ENCODE measurements at places on chromosomes 16 and 17. TPM values are rescaled to one million over a fixed set of nuclear protein-coding genes. Genes with fewer than 3 reads are reported as not detected.

CLEC10A gene
- total RNA-seq = 10.6 TPM

DNA sequence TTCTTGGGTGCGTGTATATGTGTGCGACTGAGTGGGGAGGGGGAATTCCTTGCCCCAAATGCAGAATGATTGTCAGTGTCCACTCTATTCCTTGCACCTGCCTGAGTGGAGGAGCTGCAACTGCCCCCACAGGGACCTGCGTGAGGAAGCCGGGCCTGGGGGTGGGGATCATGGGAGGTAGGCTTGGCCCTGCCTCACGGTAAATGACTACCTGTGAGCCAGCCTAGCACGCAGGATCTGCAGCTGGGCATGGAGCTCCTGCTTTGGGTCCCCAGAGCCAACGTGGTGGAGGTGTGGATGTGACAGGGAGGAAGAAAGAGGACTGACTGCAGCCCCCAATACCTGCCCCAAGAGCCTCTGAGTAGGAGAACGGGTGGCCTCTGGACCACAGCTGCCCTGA is 77.0 kb upstream of the GAS7 start:
- no peak for DNase-seq
- H3K27ac ChIP-seq = no peak overlapping the region
- H3K4me3 ChIP-seq = no peak overlapping the region
- no peaks in the 10 kb centered on the region for H3K36me3 ChIP-seq
- no peaks in the 10 kb centered on the region for H3K4me1 ChIP-seq

DNA sequence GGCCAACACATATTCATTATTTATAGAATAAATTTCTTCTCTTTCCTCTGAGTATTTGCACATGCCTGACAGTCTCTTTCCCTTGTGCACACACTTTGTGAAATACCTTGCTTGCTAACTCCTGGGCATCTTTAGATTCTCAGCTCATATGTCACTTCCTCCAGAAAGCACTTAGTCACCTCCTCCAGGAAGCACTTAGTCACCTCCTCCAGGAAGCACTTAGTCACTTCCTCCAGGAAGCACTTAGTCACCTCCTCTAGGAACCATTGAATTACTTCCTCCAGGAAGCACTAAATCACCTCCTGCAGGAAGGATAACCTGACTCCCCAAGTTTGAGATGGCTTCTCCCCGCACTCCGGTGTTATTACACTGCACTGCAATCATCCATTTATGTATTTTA is 462.5 kb upstream of the EEF2KMT start:
- H3K4me1 ChIP-seq = no peaks in the 10 kb centered on the region
- no peak for DNase-seq
- H3K36me3 ChIP-seq = no peaks in the 10 kb centered on the region
- H3K27me3 ChIP-seq = no peaks in the 10 kb centered on the region

DNA sequence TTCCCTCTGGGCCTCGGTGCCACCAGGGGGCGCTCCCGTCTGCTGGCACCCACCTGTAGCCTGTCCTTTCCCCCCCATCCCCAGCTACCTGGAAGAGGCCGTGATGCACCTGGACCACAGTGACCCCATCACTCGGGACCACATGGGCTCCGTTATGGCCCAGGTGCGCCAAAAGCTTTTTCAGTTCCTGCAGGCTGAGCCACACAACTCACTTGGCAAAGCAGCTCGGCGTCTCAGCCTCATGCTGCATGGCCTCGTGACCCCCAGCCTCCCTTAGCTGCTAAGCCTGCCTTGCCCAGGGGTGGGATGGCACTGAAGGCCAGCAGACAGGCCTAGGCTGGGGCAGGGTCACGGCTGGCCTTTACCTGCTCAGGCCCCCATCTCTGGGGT is 818 bp upstream of the NRN1L start:
- peaks cover 11% of the 10 kb centered on the region for H3K4me1 ChIP-seq
- no peak overlapping the region for H3K27ac ChIP-seq
- H3K27me3 ChIP-seq = no peaks in the 10 kb centered on the region
- no peak overlapping the region for H3K4me3 ChIP-seq

DNA sequence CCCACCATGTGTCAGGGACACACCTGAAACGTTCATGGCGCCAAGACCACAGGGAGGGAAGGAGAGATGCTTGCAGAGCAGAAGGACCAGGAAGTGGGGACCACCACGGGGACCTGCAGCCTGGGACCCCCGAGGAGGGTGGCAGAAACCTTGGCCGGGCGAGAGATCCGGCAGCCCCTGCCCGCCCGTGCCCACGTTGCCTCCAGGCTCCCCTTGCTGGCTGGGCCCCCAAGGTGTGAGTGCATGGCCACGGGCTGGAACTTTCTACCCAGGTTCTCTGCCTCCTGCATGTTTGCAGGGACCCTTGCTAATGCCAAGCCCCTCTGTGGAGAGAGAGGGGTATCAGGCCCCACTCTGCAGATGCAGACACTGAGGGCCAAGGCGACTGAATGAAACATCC is 50.4 kb downstream of the USP22 start:
- no peaks in the 10 kb centered on the region for H3K36me3 ChIP-seq
- H3K27me3 ChIP-seq = no peaks in the 10 kb centered on the region
- DNase-seq = no peak
- H3K4me3 ChIP-seq = peak overlapping the region; percentile 15
- peaks cover 16% of the 10 kb centered on the region for H3K4me1 ChIP-seq
- H3K27ac ChIP-seq = no peak overlapping the region

DNA sequence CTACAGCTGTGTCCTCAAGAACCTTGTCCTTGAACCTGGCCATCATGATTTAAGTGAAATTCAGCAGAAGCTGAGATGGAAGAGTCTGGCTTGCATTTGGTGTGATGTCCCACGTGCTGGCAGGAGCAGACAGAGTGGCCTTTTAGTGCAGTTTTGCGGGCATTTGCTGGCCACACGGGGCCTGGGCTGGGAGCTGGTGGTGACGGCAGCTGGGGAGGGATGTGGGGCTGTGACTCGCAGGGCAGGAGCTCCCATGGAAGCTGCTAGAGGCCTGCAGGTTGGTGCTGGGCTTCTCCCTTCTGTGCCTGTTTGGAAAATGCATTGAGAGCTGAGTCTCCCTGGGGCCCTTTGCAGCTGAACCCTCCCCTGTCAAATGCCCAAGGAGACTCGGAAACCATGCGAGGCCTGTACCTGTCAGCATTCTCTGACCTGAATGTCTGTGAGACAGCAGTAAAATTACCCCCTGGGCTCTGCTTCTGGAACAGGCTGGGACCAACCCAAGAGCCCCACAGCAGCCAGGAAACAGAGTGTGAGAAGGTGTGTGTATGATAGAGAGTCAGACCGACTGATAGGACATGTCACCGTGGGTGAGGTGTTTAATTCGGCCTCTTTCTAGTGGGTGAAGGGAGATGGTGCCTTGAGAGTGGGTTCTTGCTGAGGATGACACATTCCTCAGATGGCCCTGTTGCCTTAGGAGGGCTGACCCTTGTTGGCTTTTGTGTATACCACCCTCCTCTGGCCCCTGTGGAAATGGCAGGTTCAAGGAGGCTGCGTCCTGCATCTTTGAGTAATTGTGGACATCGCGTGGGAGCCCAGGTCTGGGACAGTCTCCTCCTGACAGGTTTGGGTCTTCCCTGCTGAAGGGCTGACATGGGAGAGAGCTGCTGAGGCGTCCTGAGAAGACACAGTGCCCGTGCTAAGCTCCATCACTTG is 145.5 kb downstream of the MSI2 start:
- H3K27me3 ChIP-seq = no peaks in the 10 kb centered on the region
- H3K36me3 ChIP-seq = peaks cover 34% of the 10 kb centered on the region
- no peak overlapping the region for H3K27ac ChIP-seq
- DNase-seq = no peak
- no peaks in the 10 kb centered on the region for H3K4me1 ChIP-seq
- no peak overlapping the region for H3K4me3 ChIP-seq

ALOX15 gene
- total RNA-seq = not detected

EDC4 gene
- 46.9 TPM for total RNA-seq

DNA sequence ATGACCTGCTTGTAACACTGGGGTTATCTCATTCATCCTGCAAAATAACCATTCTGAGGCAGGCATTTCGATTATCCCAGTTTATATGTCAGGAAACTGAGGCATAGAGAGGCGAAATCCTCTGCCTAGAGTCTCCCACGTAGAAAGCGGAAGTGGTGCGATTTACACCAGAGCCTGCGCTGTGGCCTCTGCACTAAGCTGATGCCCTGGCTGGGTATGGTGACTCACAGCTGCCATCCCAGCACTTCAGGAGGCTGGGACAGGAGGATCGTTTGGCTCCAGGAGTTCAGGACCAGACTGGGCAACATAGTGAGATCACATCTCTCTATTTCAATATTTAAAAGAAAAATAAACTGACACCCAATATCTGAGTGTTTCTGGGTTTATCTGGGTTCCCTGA is 59.3 kb upstream of the BCO1 start:
- H3K27me3 ChIP-seq = no peaks in the 10 kb centered on the region
- no peak overlapping the region for H3K27ac ChIP-seq
- no peak for DNase-seq

DNA sequence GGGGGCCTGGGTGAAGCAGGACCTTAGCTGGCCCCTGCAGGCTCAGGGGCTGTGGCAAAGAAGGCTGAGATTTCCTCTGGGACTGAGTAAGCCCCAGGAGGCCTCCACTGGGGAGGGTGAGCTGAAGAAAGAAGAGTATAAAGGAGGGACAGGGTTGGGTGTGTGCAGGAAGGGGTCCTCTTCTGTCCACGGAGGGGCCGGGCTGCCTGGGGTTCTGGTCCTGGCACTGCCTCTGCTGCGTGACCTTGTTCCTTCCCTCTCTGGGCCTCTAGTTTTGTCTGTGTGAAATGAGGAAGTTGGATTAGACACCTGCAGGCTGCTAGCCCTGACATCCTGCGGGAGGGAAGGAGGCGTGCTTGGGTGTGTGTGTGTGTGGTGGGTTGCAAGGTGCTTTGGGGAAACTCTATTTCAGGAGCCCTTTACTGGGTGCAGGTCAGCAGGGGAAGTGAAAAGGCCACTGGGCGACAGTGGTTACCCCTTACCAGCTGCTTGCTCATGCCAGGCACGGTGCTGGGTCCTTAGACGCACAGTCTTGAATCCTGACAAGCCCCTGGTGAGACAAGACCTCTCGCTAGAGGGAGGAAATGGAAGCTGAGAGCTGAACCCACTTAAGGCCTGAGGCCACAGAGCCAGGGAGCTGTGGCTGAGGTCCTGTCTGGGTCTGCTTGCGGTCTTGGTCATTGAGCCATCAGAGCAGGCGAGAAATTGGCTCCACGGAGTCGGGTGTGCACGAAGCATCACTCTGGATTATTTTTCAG is 60.7 kb downstream of the OR1D5 start:
- peak overlapping the region; percentile 85 for H3K27ac ChIP-seq
- no peak for DNase-seq
- no peaks in the 10 kb centered on the region for H3K36me3 ChIP-seq
- no peaks in the 10 kb centered on the region for H3K27me3 ChIP-seq
- H3K4me1 ChIP-seq = peaks cover 23% of the 10 kb centered on the region

NPIPB8 gene
- not detected for total RNA-seq

GRIN2A gene
- 0.40 TPM for total RNA-seq

DNA sequence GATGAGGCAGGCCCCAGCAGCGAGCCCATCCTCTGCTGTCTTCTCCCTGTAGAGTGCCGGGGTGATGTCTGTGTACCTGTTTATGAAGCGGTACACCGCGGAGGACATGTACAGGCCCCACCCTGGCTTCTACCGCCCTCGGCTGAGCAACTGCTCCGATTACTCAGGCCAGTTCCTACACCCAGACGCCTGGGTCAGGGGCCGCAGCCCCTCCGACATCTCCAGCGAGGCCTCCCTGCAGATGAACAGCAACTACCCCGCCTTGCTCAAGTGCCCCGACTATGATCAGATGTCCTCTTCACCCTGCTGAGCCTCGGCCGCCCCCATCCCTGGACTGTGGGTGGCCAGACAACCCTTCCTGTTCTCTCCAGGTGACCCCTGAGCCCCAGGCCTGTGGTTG is 50.0 kb downstream of the CACNG5 start:
- H3K27ac ChIP-seq = no peak overlapping the region
- H3K4me3 ChIP-seq = no peak overlapping the region
- no peak for DNase-seq
- no peaks in the 10 kb centered on the region for H3K4me1 ChIP-seq

DNA sequence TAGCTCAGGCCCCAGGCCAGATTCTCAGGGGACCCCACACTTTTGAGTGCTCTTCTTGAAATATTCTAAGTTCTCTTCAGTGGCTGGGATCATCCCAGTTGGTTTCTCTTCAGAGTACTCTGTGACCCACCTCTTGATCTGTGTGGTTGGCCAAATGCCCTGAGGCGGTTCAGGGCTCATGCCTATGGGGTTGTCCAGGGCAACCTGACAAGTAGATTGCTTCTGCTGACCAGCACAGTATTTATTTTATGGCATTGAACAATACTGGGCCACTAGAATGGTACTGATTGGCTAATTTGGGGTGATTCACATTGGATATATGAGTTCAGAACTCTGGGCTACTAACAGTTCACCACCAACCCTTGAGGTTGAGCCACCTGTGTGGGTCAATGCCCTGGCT is 7.4 kb upstream of the GOSR2 start:
- H3K27ac ChIP-seq = no peak overlapping the region
- DNase-seq = no peak
- H3K4me3 ChIP-seq = no peak overlapping the region
- H3K4me1 ChIP-seq = no peaks in the 10 kb centered on the region
- no peaks in the 10 kb centered on the region for H3K36me3 ChIP-seq
- H3K27me3 ChIP-seq = no peaks in the 10 kb centered on the region

- no peak for DNase-seq
- H3K36me3 ChIP-seq = no peaks in the 10 kb centered on the region
- H3K4me1 ChIP-seq = no peaks in the 10 kb centered on the region
These were observed 607.5 kb downstream of the TOX3 start for GRCh38 chr16:51939378-51939871.

MAP2K6 gene
- 2.7 TPM for total RNA-seq

DNA sequence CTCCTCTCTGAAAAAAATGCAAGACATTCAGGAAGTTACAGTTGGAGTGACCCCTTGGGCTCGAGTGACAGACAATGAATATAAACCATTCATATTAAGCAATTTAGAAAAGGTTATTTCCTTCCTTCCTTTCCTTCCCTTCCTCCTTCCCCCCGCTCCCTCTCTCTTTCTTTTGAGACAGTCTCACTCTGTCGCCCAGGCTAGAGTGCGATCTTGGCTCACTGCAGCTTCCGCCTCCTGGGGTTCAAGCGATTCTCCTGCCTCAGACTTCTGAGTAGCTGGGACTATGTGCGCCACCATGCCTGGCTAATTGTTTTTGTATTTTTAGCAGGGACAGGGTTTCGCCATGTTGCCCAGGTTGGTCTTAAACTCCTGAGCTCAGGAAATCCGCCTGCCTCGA is 13.2 kb downstream of the PSMD12 start:
- no peaks in the 10 kb centered on the region for H3K4me1 ChIP-seq
- H3K27ac ChIP-seq = no peak overlapping the region
- DNase-seq = no peak
- H3K27me3 ChIP-seq = no peaks in the 10 kb centered on the region
- peaks cover 14% of the 10 kb centered on the region for H3K36me3 ChIP-seq

GRCh38 chr16:8677481-8677880 is 3.1 kb downstream of the ABAT start:
- H3K27me3 ChIP-seq = no peaks in the 10 kb centered on the region
- H3K4me3 ChIP-seq = no peak overlapping the region
- H3K36me3 ChIP-seq = no peaks in the 10 kb centered on the region
- no peak for DNase-seq

DNA sequence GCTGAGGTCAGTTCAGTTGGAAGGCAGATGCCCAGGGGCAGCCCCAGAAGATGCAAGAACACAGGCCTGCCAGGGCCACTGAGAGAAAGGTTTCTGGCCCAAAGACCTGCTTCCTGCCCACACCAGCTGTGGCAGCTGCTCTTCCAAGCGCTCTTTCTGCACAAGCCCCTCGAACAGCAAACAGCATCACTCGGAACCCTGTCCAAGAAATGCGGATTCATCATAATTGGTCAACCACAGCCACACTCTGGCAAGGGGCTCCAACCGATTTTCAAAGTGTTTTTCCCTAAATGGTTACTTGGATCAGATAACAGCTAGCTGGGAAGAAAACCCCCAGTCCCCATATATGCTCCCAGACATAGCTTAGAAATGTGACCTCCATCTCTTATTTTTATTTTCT is 71.1 kb upstream of the DNAH17 start:
- DNase-seq = no peak
- H3K27me3 ChIP-seq = no peaks in the 10 kb centered on the region
- H3K4me3 ChIP-seq = no peak overlapping the region

MAPK8IP3 gene
- total RNA-seq = 24.4 TPM
